Hepatocyte (in vitro differentiated cells): ENCODE measurements at places on chromosomes 3 and 15.

GRCh38 chr3:15063656-15064286 is 1.3 kb downstream of the MRPS25 start:
- no peak for DNase-seq

DNA sequence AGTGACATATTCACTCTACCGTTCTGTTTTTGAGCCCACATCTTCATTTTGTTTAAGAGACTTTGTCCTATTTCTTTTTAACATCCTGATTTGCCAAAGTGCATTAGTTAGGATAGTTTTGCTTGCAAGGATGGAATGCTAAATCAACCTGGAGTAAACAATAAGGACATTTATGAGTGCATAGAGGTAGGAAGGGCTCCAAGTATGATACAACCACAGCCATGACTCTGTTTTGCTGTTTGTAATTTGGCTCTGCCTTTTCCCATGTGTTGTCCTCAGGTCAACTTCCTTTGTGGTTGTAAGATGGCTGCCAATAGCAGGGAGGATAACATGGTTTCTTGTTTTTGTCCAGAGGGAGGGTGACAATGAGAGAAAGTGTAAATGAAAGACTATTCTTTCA is 66.4 kb upstream of the GOLIM4 start:
- no peak for DNase-seq

- DNase-seq, result no peak
Measured at GRCh38 chr15:79629687-79630086, 197.6 kb downstream of the MINAR1 start.

- DNase-seq, result peak; percentile 57
Measured at GRCh38 chr3:65902304-65902793, 136.4 kb downstream of the MAGI1 start.

- no peak for DNase-seq
Measured at GRCh38 chr15:41689083-41689482, 28.9 kb downstream of the MGA start.

- no peak for DNase-seq
Measured at GRCh38 chr15:43118829-43119228, 13.0 kb upstream of the UBR1 start.

DNA sequence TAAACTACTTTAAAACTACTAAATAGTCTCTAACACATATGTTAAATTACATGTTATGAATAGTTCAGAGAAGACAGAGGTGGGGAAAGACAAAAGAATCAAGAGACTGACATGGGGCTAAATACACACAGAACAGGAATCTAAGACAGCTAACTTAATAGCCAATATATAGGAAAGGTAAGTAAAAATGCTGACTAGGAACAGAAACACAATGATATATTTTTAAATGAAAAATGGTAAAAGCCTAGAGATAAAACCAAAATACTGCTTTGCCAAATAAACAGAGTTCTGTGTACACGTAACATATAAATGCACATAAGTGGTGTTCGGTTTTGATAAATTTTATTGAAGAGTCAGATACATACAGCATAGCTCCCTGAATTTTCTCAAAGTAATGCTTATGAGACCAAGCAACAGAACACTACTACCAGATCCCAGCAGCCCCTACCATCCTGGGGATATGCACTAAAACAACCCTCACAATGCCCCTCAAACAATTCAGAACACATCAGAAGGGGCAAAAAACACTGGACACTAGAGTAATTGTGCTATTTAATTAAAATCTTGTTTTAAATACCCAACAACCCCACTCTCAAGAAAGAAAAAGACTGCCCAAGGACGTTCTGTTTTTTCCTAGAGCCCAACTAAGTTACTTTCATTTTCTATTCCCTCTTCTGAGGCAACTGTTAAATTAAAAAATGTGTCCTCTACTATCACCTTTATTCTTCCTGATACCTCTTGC is 121.1 kb downstream of the ADAM10 start:
- no peak for DNase-seq

GRCh38 chr3:165983284-165983683 is 146.1 kb upstream of the BCHE start:
- DNase-seq, result no peak

GRCh38 chr15:52670087-52670486 is 9.1 kb downstream of the ATOSA start:
- no peak for DNase-seq

GRCh38 chr3:147372525-147373027 is 33.8 kb downstream of the ZIC4 start:
- DNase-seq, result no peak

GRCh38 chr3:178707311-178708031 is 171.2 kb downstream of the KCNMB2 start:
- no peak for DNase-seq

- no peak for DNase-seq
Measured at GRCh38 chr3:21705769-21706168, 45.2 kb downstream of the ZNF385D start.

- no peak for DNase-seq
Measured at GRCh38 chr3:39005295-39005694, 46.4 kb downstream of the SCN11A start.

DNA sequence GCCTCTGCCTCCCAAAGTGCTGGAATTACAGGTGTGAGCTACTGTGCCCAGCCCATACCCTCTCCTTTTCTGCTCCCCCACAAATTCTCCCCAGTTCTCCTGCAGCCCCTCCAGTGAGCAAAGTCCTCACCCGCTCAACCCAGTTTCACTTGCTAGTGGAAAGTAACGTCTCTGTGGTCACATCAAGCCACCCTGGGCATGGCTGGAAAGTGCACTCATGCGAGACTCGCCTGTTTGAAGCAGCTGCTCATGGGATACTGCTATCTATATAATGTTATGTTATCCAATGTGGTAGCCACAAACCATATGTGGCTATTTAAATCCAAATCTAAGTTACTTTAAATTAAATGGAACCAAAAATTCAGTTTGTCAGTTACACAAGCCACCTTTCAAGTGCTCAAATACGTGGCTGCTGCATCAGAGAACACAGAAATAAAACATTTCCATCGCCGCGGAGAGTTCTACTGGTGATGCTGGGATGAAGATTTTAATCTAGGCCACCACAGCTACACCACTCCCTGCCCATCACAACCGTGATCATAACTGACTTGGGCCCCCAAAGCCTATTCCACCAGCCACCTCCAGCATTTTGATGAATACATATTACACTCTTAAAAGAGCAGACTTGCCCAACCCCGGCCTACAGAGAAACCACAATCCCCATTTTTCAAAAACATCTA is 119.4 kb downstream of the LIPC start:
- no peak for DNase-seq

GRCh38 chr3:81998139-81998755 is 236.8 kb upstream of the GBE1 start:
- DNase-seq, result peak; percentile 28

GRCh38 chr3:45277636-45278035 is 51.5 kb upstream of the TMEM158 start:
- no peak for DNase-seq

- DNase-seq, result no peak
Measured at GRCh38 chr15:41727143-41727542, 47.1 kb upstream of the MAPKBP1 start.

DNA sequence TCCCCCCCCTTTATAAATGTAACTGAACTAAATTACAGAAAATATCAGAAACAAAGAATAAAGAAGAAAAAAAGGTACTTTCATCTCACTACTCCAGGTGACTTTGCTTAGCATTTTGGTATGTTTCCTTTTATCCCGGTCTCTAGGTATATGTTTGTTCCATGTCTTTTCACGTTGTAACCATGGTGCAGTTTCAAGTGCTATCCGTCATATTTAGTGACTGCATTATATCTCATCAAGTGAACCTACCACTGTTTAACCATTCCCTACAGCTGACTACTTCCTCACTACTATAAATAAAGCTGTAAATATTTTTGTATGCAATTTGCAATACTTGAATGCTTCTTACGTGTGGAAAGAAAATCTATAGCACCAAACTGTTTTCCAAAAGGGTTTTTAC is 2.2 kb downstream of the BTBD1 start:
- no peak for DNase-seq

GRCh38 chr15:41836713-41837454 is 1.8 kb upstream of the PLA2G4B start:
- DNase-seq, result no peak

GRCh38 chr3:126130981-126131745 is 47.2 kb upstream of the SLC41A3 start:
- DNase-seq, result no peak

- no peak for DNase-seq
Measured at GRCh38 chr3:109644332-109644731, 307.0 kb upstream of the DPPA4 start.

GRCh38 chr3:113070681-113071113 is 79.9 kb downstream of the GTPBP8 start:
- peak; percentile 23 for DNase-seq

GRCh38 chr15:57320631-57321220 is 55.6 kb upstream of the CGNL1 start:
- DNase-seq, result peak; percentile 52

DNA sequence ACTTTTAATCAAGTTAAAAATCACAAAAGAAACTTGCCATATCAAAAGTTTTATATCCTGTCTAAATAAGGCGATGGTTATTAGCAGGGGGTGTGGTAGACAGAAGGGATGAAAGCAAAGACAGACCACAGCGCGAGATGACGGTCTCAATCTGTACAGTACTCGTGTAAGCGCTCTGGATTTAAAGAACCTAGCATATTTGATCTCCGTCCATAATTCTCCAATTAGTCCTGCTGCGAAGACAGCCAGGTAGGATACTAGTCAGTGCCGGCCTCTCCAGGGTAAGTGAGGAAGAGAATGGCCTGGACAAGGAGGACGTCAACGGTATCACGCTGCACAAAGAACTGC is 701 bp downstream of the SGO1 start:
- peak; percentile 16 for DNase-seq

GRCh38 chr3:97895216-97895615 is 73.4 kb downstream of the CRYBG3 start:
- no peak for DNase-seq

GRCh38 chr15:94212291-94212690 is 19.1 kb upstream of the MCTP2 start:
- no peak for DNase-seq

- no peak for DNase-seq
Measured at GRCh38 chr15:79820820-79821219, 76.0 kb downstream of the MTHFS start.

DNA sequence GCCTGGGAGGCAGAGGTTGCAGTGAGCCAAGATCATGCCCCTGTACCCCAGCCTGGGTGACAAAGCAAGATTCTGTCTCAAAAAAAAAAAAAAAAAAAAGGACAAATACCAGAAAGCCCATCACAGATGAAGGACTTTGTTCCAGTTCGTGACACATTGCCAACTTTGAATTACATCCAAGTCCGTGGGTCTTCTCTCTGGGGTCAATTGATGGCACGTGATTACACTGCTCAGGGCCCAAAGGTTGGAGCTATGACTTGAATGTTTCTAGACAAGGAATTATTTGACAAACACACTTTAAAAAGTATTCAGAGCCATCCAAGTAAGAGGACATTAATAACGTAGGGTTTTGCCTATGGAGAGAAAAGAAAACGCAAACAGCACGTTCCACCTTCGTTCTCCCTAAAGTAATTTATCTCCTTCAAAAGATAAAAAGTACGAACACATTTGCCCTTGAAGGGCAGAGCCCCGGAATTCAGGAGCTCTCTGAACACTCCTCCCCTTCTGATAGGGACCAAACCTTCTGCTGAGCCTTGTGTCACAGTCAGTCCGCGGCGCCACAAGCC is 31.3 kb upstream of the ST3GAL6 start:
- peak; percentile 26 for DNase-seq

DNA sequence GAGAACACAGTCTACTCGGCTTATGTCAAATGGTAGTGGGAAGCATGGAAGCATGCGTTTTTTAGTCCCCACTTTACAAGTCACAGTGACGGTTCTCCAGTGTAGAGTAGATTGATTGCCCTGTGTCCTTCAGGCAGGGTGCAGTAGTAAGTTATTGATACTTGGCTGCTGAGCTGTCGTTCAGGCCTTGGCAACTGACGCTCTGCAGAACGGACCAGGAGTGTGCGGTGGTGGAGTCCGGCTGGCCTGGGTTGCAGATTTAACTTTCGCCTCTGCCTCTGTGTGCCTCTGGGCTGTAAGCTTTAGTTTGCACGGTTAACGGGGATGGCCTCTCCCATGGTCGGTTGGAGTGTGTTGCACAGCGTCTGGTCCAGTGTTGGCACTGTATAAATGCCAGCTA is 58.6 kb downstream of the IGF1R start:
- DNase-seq, result no peak

- DNase-seq, result no peak
Measured at GRCh38 chr3:78726545-78726944, 1041.3 kb downstream of the ROBO1 start.

GRCh38 chr3:20696388-20697150 is 510.6 kb upstream of the SGO1 start:
- DNase-seq, result no peak

GRCh38 chr15:34056911-34057310 is 17.9 kb upstream of the AVEN start:
- no peak for DNase-seq

DNA sequence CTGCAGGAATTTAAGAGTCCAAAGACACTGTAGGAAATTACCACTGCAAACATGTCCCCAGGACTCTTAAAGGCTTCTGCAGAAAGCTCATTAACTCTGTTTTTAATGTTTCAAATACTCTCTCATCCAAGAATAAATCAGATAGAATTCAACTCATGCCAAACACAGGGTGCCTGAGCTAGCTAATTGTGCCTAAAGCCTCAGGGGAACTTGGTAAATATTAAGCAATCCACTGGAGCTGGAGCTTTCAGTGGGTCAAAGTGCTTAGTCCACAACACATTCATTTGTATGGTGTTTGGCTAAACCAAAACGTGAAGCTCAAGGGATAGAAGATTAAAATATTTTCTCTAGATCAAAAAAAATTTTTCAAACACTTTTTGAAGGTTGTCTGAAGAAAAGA is 131.4 kb downstream of the THRB start:
- DNase-seq, result peak; percentile 35

DNA sequence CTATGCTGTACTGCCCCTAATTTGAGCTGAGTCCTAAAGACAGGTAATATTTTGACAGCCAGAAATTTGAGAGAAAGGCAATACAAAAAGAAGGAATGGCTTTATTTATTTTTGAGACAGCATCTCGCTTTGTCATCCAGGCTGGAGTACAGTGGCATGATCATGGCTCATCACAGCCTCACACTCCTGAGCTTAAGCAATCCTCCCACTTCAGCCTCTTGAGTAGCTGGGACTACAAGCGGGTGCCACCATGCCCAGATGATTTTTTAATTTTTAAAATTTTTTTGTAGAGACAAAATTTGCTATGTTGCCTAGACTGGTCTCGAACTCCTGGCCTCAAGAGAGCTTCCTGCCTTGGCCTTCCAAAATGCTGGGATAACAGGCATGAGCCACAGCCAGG is 77.4 kb upstream of the SLC4A7 start:
- no peak for DNase-seq

GRCh38 chr3:133944641-133945380 is 49.1 kb upstream of the RAB6B start:
- DNase-seq, result peak; percentile 21

DNA sequence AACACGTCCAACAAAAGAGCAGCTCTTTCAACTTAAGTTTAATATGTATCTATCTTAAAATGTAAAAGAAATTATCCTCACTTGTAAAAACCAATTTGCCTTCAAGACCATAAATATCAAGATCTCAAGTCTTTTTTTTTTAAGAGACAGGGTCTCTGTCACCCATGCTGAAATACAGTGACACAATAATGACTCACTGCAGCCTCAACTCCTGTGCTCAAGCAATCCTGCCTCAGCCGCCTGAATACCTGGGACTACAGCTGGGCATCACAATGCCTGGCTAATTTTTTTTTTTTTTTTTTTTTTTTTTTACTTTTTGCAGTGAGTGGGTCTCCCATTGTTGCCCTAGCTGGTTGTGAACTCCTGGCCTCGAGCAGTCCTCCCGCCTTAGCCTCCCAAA is 26.0 kb downstream of the ACAP2 start:
- no peak for DNase-seq

- DNase-seq, result no peak
Measured at GRCh38 chr3:127853681-127854080, 31.4 kb upstream of the MGLL start.
